ENCODE measurements at places on chromosomes 12 and 14. TPM values are rescaled to one million over a fixed set of nuclear protein-coding genes. Genes with fewer than 3 reads are reported as not detected.

The COCH gene
- total RNA-seq = 0.38 TPM

The NDUFB1 gene
- 95.4 TPM for total RNA-seq

The MYF5 gene
- not detected for total RNA-seq

The HOXC5 gene
- total RNA-seq = not detected

The PPFIA2 gene
- 1.4 TPM for total RNA-seq

The AVPR1A gene
- total RNA-seq = 1.7 TPM

The PIANP gene
- 0.20 TPM for total RNA-seq

The DIO2 gene
- 1.0 TPM for total RNA-seq

The FBRSL1 gene
- total RNA-seq = 49.5 TPM

The RDH11 gene
- total RNA-seq = 58.4 TPM

The LRP1-AS gene
- not detected for total RNA-seq

The ADGRD1 gene
- 113 TPM for total RNA-seq

The TAS2R9 gene
- total RNA-seq = not detected

The KRT6C gene
- total RNA-seq = not detected

The WBP11 gene
- 49.3 TPM for total RNA-seq

The KRT71 gene
- not detected for total RNA-seq

The CD69 gene
- total RNA-seq = 14.5 TPM

The RAPGEF3 gene
- total RNA-seq = 69.6 TPM

The ZNF140 gene
- 15.7 TPM for total RNA-seq

The NFE2 gene
- total RNA-seq = 7.5 TPM

The GUCY2C gene
- total RNA-seq = not detected

The IRAK3 gene
- 44.6 TPM for total RNA-seq

The DPY19L2 gene
- total RNA-seq = 2.3 TPM

The SERPINA4 gene
- total RNA-seq = not detected

The A2M gene
- total RNA-seq = 2,772 TPM

The TMEM229B gene
- 5.4 TPM for total RNA-seq

The FZD10 gene
- 0.84 TPM for total RNA-seq

The MUCL1 gene
- total RNA-seq = not detected

The CISTR gene
- total RNA-seq = not detected

The PLA2G1B gene
- 62.2 TPM for total RNA-seq

The RNF34 gene
- 29.5 TPM for total RNA-seq

The MDP1 gene
- total RNA-seq = 17.8 TPM

The GOLT1B gene
- 25.0 TPM for total RNA-seq

The PLEKHH1 gene
- total RNA-seq = 2.3 TPM

The SLC38A4 gene
- 1.9 TPM for total RNA-seq

The TBC1D30 gene
- total RNA-seq = 14.8 TPM

The MGAT4C gene
- total RNA-seq = 0.67 TPM

The RIPK3 gene
- 23.4 TPM for total RNA-seq

The ADAMTS20 gene
- total RNA-seq = not detected

The LUM gene
- total RNA-seq = 361 TPM

The NR4A1 gene
- 67.0 TPM for total RNA-seq

The LBHD2 gene
- not detected for total RNA-seq

The PPP1R1A gene
- total RNA-seq = not detected

The TRIM9 gene
- 0.32 TPM for total RNA-seq

The EML5 gene
- 2.3 TPM for total RNA-seq

The SLC6A13 gene
- total RNA-seq = 3.9 TPM

The JAG2 gene
- 31.2 TPM for total RNA-seq

The AQP2 gene
- total RNA-seq = not detected

The TM7SF3 gene
- total RNA-seq = 68.9 TPM

The VASH1 gene
- 37.1 TPM for total RNA-seq

The GLS2 gene
- total RNA-seq = 5.5 TPM

The CCDC38 gene
- not detected for total RNA-seq

The SLC2A14 gene
- total RNA-seq = not detected

The KLRK1 gene
- 8.1 TPM for total RNA-seq

The CREBL2 gene
- 42.8 TPM for total RNA-seq

The TMEM132D gene
- 1.0 TPM for total RNA-seq
